Neural progenitor cell (in vitro differentiated cells): ENCODE measurements at places on chromosomes 16 and 17.

GRCh38 chr16:50485232-50485631 lies 63.0 kb upstream of the NKD1 start:
- DNase-seq, result no peak

GRCh38 chr17:67390646-67391361 lies 13.7 kb downstream of the PITPNC1 start:
- no peak for DNase-seq

DNA sequence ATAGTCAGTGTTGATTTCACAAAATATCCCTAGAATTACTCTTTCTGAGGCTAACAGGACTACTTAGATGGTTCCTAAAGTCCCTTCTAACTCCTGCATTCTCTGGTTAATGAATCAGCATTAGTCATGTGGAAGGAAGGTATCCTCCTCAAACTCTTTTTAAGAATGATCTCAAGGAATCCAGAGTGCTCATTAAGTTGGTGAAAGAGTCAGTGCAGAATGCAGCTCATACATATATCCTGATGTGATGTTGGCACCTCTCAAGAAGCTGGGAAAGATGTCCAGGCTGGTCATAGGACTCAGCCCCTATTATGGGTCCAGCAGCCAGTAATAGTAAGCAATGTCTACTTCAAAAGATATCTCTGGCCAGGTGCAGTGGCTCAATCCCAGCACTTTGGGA lies 65.5 kb downstream of the PIGL start:
- no peak for DNase-seq

DNA sequence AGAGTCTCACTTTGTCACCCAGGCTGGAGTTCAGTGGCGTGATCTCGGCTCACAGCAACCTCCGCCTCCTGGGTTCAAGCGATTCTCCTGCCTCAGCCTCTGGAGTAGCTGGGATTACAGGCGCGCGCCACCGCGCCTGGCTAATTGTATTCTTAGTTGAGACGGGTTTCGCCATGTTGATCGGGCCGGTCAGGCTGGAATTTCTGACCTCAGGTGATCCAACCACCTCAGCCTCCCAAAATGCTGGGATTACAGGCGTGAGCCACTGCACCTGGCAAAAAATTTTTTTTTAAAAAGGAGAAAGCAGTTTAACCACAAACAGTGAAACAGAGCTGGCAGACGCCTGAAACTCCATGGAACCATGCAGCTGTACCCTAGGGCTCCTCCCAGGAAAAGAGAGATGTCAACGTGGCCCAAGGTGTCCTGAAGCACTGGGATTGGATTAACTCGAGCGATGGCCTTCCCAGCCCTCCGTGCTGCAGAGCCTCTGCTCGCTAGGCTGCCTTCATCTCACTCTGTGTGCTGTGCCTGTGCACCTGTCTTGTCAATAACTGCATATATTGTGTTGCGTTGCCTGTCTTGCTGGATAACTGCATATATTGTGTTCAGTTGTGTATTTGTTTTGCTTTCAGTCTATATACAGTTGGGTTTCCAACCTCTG lies 29.6 kb upstream of the FOXK2 start:
- DNase-seq, result no peak

- DNase-seq, result no peak
Observed at GRCh38 chr17:72417627-72418026, 296.8 kb downstream of the SOX9 start.

- DNase-seq, result no peak
Observed at GRCh38 chr16:52991572-52991971, 61.1 kb downstream of the CHD9NB start.

- DNase-seq, result no peak
Observed at GRCh38 chr16:8957509-8958157, 6.1 kb downstream of the USP7 start.

DNA sequence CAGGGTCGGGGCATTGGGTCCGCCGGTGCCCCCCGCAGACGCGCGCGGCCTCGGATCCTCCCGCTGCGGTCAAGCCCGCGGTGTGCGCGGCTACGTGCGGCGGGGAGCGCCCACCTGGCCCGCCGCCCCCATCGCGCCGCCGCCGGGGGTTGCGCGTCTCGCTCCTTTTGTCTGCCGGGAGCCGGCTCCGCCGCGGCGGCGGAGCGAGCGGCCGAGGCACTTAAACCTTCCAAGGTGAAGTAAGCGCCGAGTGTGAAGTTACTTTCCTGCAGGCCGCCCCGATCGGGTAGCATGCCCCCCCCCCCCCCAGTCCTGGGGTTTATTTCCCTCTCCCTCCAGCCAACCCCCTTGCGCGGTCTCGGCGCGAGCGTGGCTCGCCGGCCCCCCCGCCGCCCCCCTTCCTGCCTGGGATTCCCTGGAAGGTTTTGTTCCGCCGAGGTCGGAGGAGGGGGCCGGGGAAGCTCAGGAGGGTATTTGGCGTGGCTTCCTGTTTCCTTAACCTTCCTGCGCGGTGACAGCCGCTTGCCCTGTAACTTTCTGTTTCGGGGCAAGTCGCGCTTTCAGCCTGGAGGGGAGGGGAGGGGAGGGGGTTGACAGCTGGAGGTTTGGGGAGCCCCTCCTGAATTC lies 56.6 kb upstream of the GSE1 start:
- DNase-seq, result peak; percentile 71

GRCh38 chr17:47649972-47650524 lies 329 bp downstream of the KPNB1 start:
- peak; percentile 79 for DNase-seq

GRCh38 chr16:53717577-53717976 lies 13.6 kb downstream of the FTO start:
- DNase-seq, result no peak

GRCh38 chr17:9175700-9176467 lies 154.6 kb downstream of the NTN1 start:
- DNase-seq, result no peak

- peak; percentile 92 for DNase-seq
Observed at GRCh38 chr17:43393944-43394482, 4.8 kb upstream of the ARL4D start.

- no peak for DNase-seq
Observed at GRCh38 chr16:69402439-69402838, 16.6 kb upstream of the TERF2 start.
